ENCODE measurements at places on chromosomes 11 and 22.
A peak's percentile ranks its signal among the peaks of the same experiment; 100 is the strongest.

DNA sequence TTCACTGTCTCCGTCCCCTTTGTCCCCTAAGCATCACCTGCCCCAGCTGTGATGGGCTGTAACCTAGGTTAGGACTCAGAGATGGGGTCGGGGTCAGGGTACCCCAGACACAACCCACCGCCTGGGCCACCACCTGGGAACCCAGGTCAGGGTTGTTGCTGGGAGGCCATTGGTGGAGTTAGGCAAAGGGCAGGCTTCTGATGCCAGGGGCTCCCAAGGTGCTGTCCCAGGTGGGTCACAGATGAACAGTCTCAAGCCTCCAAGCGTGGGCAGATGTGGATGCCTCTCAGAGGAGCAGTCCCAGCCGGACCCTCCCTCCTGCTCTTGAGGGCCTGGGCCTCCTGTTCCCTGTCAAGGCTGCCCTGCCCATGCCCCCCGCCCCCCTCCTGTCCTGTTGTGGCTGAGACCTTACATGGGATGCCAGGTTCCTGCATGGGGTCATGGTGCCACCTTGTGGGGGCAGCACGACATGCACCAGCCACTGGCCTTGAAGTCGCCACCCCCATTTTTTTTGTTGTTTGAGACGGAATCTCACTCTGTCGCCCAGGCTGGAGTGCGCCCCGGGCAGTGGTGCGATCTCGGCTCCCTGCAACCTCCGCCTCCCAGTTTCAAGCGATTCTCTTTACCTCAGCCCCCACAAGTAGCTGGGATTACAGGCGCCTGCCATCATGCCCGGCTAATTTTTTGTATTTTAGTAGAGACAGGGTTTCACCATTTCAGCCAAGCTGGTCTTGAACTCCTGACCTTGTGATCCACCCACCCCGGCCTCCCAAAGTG, 12.1 kb downstream of the GATD1 start:
- peak; percentile 67 for DNase-seq

DNA sequence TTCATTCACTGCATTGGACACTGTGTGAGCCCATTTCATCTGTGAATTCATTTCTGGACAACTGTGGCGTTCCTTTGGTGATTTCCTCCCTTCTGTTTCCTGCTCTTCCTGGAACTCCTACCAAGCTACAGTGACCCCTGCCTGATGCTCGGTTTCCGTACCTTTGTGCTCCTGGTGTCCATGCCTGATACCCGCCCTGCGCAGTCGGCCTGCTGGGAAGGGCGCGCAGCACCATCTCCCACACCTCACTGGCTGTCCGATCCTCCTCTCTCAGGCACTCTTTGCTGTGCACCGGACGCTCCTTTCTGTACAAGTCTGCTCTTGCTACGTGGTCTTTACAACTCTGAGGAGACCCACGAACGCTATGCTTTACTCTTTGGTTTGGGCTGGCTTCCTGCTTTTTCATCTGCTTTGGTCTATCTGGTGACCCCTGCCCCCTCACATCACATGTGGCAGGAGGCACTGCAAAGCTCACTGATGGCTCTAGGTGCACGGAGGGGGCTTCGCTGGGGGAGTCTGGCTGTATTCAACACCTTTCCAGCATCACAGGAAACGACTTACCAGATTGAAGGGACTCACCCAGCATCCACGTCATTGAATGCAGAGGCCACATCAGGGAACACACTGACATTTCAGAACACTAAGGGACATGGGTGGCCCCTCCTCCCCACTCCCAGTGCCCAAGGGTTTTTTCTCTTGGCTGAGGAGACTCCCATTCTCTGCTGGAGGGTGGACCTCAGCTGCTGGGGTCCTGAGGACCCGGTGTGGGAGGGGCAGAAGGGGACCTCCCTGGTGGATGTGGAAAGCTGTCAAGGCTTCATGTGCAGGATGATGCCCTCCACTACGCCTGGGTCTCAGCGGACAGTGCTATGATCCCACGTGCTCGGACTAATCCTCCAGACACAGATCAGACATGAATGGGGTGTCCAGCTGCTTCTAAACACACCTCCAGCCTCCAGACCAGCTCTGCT, 27.0 kb upstream of the MOB2 start:
- DNase-seq: no peak

DNA sequence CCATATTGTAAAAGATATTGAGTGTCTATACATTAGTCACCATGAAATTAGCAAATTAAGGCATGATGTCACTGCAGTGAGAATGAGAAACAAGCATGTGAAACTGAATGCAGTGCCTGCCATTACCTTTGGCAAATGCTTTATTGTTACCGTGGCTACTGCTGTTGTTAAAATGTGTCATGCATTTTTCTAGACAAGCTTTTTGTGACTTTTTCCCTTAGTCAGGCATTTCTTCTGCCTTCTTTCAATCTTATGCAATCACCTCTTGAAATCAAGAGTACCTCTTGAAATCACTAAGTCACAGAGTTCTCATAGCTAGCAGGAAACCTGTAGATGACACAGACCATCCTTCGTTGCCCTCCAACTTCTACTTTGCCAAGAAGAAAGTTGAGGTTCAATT, 461.7 kb upstream of the TENM4 start:
- no peak for DNase-seq

DNA sequence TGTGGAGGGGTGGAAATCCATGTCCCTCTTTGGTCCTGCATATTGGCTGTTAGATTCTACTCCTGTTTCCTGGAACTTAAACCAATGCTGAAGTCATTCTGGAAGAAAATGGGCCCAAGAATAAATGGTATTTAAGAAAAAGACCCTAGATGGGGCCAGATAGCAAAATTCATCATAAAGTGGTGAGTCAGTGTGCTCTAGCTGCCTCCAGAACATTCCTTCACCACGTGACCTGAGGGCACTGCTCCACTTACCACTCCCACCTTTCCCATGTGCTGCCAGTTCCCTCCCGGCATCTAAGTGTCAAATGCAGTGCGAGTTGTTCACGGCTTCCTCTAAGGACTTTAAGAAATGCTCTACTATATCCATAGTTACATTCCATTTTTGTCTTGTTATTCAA, 30.9 kb upstream of the NAP1L4 start:
- no peak for DNase-seq

DNA sequence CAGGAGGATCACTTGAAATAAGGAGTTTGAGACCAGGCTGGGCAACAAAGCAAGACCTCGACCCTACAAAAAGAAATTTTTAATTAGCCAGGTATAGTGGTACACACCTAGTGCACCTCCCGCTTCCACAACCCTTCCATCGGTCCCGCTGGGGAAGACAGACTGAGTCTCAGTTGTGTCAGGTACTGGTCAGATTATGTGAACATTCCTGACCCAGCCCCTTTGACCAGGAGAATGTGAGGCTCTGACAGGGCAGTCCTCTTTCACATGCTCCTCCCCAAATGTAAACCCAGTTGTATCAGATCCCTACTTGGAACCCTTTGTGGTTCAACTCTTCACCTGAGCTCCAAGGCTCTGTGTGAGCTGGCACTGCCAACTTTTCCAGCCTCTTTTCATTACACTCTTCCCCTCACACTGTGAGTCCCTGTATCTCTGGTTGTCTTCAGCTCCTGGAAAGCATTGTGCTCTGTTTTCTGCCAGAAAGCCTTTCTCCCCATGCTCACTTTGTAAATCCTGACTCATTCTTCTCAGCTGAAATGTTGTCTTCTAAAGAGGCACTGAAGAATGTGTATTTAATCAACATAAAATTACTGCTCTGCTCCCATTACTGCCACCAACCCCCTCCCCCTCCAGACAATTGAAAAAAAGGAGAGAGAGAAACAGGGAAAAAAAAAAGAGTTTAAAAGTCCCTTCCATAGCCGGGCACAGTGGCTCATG, 2.1 kb upstream of the TTLL12 start:
- DNase-seq: no peak

- no peak for DNase-seq
These were observed 37.5 kb upstream of the SLC6A5 start for GRCh38 chr11:20561915-20562314.

DNA sequence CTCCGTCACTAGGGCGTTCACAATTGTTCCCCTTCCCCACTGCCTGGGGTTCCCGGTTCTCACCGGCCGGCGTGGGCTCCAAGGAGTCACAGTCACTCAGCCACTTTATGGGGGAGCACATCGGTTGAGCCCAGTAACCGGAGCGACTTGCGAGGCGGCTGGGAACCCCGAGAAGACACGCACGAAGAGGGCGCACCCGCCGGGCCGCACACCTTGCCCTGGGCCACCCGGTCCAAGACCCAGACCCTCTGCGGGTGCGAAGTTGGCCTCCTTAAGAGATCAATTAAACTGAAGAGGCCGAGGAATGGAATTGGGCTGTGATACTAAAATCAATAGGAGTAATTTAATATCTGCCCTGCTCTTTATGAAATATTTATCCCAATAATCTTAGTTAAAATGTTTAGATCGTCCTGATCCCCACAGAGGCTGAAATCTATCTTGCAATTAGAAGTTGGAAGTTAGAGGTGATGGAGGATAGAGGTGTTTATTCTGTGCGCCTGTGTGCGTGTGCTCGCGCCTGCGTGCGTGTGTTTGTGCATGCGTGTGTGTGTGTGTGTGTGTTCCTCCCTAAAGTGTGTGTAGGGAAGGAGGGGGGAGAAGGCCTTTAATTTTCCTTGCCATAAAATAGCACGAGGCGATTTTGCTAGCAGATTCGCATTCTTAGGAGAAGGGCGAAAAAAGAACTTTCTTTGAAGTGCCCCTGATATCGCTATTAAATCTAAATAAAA, 954 bp upstream of the MN1 start:
- DNase-seq: no peak

DNA sequence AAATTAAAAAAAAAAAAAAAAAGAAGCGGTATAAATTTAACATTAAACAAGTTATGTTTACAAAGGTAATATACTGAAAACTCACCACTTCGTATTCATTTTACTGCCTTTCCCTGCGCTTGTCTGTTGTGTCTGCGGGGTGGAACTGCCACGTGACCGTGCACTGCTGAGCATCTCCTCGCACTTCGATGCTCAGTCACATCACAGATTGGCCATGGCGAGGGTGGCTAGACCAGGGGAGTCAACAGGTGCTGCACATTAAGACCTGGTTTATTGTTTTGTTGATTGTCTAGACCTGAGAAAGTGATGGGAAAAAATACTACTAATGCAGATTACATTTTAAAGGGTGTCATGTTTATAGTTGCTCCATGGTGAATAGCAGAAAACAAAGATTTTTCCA, 22.8 kb upstream of the TUB start:
- peak; percentile 10 for DNase-seq

- DNase-seq: no peak
These were observed 2.0 kb downstream of the FAT3 start for GRCh38 chr11:92226331-92227229.

- no peak for DNase-seq
These were observed 1092.2 kb downstream of the TBC1D22A start for GRCh38 chr22:47854680-47855079.

DNA sequence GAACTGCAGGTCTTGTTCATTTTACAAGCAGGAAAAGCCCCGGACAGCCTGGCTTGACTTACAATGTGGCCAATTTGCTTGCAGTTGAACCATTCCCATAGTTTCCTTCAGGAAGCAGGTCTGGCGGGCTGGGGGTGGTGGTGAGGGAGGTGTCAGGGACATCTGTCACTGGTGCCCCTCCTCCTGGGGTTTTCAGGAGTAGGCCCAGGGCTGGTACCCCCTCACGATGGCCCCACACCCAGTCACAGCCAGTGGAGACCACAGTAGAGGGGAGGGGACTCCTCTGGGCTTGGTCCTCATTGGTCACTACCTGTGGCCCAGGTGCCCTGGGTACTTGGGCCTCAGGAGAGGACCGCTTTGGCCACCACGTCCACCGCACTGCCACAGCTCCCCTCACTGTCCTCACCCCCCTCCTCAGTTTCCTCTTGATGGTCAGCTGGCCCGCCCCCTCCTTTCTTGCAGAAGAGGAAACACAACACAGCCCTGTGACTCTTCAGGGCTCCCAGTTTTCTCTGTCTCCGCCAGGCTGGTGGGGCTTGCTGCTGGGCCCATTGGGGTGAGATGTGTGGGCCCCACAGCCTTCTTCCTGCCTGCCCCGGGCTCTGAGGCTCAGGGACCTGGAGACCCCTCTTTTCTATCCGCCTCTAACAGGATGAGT, 39.8 kb upstream of the SHISAL1 start:
- no peak for DNase-seq

- DNase-seq: no peak
These were observed 10.2 kb downstream of the CCDC34 start for GRCh38 chr11:27352781-27353180.

DNA sequence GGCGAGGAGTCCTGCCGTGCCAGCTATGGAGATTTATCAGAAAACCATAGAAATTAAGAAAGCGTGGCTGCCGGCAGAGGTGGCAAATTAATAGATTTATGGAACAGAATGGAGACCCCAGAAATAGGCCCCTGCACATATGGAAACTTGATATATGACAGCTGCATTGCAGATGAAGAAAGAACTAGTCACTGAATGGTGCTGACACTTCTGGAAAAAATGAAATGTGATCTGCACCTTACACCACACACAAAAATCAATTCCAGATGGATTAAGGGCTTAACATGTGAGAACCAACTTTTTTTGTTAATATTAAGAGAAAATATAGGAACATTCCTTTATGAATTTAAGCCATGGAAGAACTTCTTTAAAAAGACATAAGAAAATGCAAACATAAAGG, 40.3 kb upstream of the TSKU start:
- DNase-seq: no peak

DNA sequence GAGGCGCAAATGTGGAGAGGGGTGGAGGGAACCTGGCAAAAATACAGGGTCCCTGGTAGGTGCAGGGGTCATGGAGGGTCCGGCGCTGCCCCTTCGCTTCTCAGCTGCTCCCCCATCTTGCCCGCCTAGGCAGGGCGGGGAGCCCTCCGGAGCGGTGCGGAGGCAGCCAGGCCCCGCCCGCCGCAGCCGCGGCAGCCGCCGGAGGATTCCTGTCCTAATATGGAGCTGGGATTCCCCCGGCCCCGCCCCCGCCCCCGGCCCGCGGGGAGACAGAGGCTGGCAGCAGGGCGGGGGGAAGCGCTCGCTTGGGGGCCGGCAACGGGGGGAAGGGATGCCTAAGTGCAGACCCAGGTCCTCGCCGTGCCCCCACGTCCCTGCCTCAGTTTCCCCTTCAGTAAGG, 1.0 kb upstream of the NPAS4 start:
- DNase-seq: no peak

GRCh38 chr11:534396-535209, 773 bp downstream of the HRAS start:
- DNase-seq: no peak

DNA sequence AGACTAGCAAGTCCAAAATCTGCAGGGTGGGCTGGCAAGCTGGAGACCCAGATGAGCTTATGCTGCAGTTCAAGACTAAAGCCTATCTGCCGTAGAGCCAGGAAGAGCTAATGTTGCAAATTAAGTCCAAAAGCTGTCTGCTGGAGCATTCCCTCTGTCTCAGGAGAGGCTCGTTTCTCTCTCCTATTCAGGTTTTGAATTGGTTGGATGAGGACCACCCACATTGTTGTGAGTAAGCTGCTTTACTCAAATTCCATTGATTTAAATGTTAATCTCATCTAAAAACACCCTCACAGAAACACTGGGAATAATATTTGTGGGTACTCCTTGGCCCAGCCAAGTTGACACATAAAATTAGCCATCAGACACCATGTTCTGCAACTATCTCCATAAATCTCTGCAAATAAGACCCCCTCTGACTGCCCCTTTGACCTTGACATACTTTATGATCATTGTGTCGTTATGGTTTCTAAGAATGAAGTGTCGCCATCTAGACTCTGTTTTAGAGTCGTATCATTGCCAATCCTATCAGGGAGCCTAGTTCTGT, 16.8 kb upstream of the CUL5 start:
- DNase-seq: no peak

All from stimulated activated CD4-positive, alpha-beta T cell treated with anti-CD3 and anti-CD28 coated beads, Interleukin-2, amount 100 ng/mL, for 24 hours (primary cell).